Occipital lobe (tissue), 3 donors: ENCODE measurements at places on chromosomes 4 and X.

DNA sequence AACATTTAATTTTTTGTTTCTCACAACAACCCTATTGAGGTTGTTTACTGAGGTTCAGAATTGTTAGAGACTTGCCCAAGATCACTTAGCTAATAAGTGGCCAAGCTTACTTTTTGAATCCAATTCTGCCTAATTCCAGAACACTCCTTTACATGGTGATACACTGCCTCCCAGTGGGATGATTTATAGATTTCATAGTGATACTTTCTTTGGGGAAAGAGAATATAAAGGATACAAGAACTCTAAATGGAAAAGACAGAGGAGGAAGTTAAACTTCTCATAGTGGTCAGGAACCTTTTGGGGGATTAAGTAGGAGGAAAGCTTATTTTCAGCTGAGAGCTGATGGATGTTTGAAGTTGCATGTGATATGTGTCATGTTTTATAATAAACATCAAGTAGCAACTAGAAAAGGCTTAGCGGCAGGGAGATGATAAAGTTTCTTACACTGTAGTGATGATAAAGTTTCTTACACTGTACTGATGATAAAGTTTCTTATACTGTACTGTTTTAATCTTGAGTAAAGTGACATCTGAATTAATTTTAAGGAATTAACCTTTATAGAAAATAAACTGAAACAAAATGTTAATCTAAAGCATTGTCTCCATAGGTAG is 15.3 kb downstream of the STAG2 start:
- no peak for DNase-seq

DNA sequence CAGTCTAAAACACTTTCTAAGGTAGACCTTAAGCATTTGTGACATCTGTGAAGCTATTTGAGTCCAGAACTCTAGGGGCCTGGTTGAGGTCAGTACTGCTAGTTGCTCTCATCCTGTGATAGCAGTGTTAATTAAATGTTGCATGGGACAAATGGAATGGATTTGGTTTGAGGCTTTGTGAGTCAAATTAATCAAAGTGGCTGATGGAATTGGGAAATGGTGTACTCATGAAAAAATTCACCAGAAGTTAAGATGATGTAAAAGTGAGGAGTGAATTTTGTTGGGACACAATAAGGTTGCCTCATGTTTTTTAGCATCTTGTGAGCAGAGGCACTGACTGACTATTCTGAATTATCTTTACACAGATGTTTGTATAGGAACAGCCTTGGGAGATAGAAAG is 99.2 kb upstream of the ARSJ start:
- DNase-seq, result no peak

DNA sequence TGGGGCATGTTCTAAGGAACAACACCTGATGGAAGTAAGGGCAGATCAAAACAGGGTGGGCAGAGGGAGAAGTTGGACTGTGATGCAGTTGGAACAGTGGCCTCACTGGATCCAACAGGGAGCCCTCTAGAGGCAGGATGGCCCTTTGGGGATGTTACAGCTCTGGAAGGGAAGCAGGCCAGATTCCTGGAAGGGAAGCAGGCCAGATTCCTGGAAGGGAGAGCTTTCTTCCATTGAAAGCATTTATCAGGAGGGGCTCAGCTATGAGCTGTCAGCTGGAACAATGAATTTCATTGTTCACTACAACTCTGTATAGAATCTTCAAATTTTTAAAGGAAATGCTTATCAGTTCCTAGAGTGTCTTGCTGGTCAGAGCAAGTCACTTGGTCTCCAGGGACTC is 17.7 kb downstream of the IL15 start:
- no peak for DNase-seq

DNA sequence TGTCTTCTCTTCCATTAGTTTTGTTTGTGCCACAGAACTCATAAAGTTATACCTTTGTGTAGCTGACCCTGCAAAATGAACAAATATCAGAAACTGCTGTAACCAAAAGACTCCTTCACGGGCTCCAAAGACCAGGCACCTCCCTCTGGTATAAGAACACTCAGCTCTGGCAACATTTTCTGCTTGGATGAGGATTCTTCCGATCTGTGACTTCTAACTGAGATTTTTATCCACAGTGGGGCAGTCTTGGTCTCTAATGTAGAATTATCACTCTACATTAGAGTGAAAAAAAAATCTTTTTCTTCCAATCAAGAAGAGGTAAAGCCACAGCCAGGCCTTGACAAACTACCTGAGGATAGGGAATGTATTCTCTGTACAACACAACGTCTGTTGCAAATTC is 38.5 kb upstream of the PRSS48 start:
- no peak for DNase-seq

- no peak for DNase-seq
Observed at GRCh38 chr4:81522711-81523110, 51.0 kb upstream of the RASGEF1B start.

DNA sequence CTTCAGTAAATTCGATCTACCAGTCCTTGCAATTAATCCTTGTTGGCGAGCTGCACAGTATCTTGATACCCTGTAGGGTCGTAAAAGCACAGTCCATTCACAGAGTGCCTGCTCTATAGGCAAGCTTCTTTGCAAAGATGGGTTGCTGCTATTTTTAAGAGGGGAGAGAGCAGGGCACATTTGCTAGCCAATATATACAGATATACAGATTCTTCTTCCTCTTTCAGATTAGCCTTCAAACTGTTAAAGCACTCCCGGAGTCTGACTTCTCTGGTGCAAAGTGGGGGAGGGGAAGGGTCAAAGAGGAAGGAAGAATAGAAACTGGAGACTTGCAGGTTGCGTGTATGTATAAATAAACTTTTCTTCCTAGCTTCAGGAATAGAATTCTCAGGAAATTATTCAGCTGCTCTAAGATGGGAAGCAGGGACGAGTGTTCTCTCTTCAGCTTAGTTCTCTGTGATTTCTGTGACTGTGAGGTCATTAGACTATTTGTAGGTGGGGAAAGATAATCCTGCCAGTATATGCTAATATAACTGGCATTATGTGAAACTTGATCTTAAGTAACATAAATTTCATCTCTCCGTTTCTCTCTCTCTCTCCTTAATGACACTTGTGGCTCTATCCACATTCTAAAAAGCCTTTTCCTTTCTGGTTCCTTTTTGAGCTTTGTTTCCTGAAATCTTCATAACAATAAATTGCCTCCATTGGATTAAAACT is at the start of gene CYSLTR1:
TSS of gene CYSLTR1 (minus strand) at position 242 of the 717 bp plus-strand sequence. CDS start 53,865 bp downstream, outside the sequence.
- DNase-seq, result no peak

DNA sequence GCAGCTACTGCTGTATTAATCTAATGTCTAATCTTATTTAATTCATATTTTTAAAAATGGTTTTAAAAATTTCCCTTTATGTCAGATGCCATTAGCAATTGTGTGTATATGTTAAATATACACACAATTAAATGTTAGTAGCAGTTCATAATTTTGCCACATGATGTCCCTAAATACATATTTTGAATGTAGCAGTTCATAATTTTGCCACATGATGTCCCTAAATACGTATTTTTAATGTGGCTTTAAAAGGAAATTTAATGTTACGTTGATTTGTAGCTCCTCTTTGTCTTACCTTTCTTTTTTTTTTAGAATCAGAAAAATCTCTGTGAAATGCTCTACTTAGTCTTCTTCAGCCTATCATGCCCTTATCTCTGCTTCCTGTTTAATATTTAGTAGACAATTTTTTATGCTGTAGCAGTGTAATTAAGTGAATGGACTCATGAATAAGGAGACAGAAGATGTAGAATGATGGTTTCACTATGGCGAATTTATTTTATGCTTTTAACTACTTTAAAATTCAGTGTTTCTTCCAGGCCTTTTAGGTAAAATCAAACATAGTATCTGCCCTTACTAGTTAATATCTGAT is 26.1 kb downstream of the RBM46 start:
- DNase-seq, result no peak

GRCh38 chr4:88600176-88600838 is 8.0 kb downstream of the HERC3 start:
- DNase-seq, result no peak

DNA sequence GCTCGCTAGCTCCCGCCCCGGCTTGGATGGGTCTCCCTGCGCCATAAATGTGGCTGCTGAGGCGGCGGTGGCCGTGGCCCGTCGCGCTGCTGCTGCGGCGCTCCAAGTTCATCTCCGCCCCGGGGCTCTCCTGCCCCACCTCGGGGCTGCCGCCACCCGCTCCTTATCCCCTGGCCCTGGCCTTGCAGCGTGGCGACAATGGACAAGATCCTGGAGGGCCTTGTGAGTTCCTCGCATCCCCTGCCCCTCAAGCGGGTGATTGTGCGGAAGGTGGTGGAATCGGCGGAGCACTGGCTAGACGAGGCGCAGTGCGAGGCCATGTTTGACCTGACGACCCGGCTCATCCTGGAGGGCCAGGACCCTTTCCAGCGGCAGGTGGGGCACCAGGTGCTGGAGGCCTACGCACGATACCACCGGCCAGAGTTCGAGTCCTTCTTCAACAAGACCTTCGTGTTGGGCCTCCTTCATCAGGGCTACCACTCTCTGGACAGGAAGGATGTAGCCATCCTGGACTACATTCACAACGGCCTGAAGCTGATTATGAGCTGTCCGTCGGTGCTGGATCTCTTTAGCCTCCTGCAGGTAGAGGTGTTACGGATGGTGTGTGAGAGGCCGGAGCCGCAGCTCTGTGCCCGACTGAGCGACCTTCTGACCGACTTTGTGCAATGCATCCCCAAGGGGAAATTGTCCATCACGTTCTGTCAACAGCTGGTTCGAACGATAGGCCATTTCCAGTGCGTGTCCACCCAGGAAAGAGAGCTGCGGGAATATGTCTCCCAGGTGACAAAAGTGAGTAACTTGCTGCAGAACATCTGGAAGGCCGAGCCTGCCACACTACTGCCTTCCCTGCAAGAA is 763 bp downstream of the USP38 start:
- DNase-seq, result no peak

DNA sequence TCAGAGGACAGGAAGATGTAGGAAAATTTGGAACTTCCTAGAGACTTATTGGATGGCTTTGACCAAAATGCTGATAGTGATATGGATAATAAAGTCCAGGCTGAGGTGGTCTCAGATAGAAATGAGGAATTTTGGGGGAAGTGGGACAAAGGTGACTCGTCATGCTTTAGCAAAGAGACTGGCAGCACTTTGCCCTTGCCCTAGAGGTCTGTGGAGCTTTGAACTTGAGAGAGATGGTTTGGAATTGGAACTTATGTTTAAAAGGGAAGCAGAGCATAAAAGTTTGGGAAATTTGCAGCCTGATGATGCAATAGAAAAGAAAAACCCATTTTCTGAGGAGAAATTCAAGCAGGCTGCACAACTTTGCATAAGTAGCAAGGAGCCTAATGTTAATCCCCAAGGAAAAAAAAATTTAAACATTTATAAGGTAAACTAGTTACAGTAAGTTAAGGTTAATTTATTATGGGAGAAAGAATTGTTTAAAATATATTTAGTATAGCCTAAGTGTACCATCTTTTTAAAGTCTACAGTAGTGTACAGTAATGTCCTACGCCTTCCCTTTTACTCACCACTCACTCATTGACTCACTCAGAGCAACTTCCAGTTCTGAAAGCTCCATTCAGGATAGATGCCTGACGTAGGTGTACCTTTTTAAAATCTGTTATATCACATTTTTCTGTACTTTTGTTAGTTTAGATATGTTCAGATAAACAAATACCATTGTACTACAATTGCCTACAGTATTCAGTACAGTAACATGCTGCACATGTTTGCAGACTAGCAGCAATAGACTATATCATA is 101.2 kb downstream of the FAM13A start:
- no peak for DNase-seq

GRCh38 chr4:87150498-87151261 is 69.7 kb downstream of the KLHL8 start:
- DNase-seq, result peak; percentile 2

GRCh38 chr4:109969919-109970318 is 57.2 kb downstream of the EGF start:
- DNase-seq, result no peak

DNA sequence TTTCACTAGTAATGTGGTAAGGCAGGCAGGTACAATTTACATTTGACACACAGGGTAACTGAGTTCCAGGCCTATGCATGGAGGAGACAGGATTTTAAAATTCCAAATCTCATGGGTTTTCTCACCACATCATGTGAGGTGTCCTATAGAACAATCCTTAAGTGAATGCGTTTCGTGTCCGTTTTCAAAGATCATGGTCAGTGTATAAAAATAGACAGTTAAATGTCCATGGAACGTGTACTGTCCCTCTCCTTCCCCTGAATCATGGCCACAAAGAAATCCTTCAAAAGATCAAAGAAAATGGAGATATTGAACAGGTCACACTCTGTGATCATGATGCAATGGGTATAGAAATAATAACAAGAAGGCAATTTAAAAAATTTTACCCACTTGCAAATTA is 42.0 kb downstream of the LIMCH1 start:
- no peak for DNase-seq

GRCh38 chr4:173538909-173539445 is 8.9 kb upstream of the HAND2 start:
- DNase-seq, result no peak

DNA sequence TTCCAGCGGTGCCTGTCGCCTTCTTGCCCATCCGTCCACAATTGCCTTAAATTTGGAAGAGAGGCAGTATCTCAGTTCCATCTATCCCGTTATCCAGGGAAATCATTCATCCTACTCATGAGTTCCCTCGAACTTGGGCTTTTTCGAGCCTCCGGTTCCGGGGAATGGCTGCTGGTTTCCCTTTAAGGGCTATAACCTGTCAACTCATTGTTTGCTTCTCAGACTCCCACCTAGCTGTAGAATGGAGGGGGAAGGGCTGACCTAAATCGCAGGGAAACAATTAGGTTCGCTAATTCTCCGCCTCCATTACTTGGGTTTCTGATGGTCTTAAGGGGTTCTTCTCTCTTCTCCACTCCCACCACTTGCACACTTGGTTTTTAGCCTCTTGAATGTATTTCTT is 1.2 kb downstream of the UCHL1 start:
- no peak for DNase-seq

- DNase-seq, result no peak
Observed at GRCh38 chr4:134297765-134298164, 96.2 kb upstream of the PABPC4L start.

- DNase-seq, result no peak
Observed at GRCh38 chr4:24794916-24795665, at the start of gene SOD3. SOD3 (plus strand) TSS chr4:24795573; CDS start chr4:24799522, 3,949 bp downstream.

DNA sequence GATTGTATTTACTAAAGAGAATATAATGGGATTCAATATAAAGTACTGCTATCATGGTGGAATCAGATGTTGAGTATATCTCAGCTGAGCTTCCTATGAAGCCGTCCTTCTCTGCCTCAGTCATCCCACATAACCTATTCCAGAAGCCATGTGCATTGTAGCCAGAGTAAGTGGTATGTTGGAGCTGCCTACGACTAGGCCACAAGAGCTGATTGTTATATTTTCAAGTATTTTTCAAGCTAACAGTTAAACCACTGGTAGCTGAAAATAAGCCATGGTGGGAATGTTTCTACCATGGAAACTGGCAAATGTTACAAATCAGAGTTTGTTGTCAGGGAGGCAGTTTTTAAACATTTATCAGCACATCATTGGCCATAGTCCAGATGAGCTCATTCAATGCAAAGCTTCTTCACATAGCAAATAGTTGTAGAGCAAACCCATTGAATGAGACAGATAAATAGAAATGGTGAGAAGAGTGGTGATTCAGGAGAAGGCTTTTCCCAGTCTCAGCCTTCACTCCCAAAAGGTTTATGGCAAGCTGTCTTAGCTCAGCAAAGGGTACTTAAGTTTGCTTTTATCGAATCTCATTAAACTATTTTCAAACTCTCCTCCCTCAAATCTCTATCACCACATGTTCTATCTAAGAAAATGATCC is 436.4 kb downstream of the PCDH19 start:
- no peak for DNase-seq

- DNase-seq, result no peak
Observed at GRCh38 chr4:163395055-163395454, 51.4 kb downstream of the NPY5R start.

GRCh38 chrX:130347321-130347720 is 7.6 kb downstream of the SLC25A14 start:
- no peak for DNase-seq
